ENCODE measurements at places on chromosomes 2 and 18.

DNA sequence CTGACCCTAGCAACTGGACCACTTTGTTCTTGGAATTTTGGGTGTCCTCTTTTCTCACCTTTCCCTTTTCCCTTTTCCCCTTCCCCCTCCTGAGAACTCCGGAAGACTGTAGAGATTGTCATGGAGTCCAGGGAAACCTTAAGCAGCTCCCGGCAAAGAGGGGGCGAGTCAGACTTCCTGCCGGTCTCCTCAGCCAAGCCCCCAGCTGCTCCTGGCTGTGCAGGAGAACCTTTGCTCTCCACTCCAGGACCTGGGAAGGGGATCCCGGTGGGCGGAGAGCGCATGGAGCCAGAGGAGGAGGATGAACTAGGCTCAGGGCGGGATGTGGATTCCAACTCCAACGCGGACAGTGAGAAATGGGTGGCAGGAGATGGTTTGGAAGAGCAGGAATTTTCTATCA is 20.5 kb downstream of the SETBP1 start:
- DNase-seq: no peak

GRCh38 chr18:36564841-36565240 is 264.0 kb downstream of the TPGS2 start:
- DNase-seq: no peak

DNA sequence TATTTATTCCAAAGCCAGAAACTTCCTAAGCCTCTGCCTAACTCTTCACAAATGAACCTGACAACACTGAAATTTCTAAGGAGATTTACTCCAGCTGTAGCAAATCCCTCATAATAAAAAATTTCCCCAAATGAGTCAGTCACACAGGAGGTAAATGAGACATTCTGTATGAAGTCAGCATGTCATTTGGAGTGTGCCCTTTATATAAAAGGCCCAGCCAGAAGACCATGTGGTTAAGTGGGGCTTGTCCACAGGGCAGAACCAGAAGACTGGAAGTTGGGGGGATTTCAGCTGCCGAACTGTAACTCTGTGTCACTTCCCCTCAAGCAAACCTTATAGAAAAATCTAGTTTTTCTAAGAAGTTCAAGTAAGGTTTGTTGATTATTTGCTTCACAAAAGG is 30.2 kb downstream of the NRP2 start:
- DNase-seq: no peak

DNA sequence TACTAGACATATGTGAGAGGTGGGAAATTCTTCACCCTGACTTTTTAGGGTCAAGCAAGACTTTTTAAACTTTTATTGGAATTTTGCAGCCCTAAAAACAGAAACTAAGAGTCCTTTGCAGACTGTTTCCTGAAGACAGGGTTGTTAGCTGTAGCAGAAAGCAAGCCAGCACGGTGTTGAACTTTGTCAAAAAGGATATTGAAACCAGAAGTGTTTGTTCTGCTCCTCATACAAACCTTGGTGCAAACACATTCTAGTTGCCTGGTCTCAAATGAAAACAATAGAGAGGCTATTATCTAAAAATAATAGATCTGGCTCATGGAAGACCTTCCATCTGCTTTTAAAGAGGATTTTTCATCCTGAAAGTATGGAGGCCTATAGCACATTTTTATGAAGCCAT is 65.8 kb upstream of the IGFBP5 start:
- no peak for DNase-seq

- no peak for DNase-seq
Measured at GRCh38 chr18:41783879-41784278, 171.2 kb upstream of the PIK3C3 start.

All from stimulated activated CD4-positive, alpha-beta T cell treated with anti-CD3 and anti-CD28 coated beads, TNF-alpha, amount 100 ng/mL, for 4 hours (primary cell).